NCI-H2227 treated with DMSO at 0.1 percent for 48 hours (cell line): ENCODE measurements at places on chromosomes 4 and X.

DNA sequence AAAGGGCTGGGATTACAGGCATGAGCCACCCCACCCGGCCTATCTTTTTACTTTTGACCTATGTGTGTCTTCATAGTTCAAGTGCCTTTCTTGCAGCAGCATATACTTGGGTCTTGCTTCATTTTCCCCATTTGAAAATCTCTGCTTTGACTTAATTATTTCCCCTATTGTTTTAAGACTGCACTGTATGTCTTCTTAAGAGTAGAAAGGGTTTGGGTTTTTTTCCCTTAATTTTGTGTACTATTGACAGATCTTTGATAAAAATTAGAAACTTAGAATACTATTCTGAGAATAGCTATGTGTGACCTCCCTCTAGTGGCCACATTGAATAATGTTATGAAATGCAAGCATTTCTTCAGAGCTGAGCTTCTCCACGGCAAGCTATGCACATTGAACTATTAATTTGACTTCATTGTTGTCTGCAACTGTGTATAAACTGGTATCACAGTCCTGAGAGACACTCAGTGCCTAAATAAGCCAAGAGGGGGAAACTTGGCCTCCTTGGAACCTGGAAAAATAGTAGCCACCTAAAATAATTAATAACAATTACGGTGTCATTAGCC, 8.7 kb upstream of the SLC25A4 start:
- peak; percentile 18 for DNase-seq

GRCh38 chr4:122603156-122603574, 17.7 kb downstream of the IL21 start:
- no peak for DNase-seq

- no peak for DNase-seq
Measured at GRCh38 chr4:184955636-184956035, 62.7 kb upstream of the HELT start.

- DNase-seq, result no peak
Measured at GRCh38 chr4:100581337-100581736, 63.5 kb upstream of the EMCN start.

DNA sequence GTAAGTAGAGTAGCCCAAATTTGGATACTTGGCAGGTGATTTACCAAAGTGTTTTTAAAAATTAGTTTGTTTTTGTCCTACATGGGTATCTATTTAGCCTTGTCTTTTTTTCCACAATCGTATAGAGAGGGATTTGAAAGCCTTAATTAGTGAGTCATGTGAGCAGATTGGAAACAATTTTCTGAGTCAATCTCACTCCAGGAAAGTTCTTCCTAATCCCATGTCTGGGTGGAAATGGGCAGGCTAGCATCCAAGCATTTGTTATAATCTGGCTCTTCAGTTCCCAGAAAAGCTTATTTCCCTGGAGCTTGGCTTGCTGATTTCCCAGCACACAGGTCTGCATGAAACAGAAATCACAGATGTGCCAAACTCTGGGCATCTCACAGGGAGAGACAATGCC, 426.9 kb upstream of the BOD1L1 start:
- no peak for DNase-seq

DNA sequence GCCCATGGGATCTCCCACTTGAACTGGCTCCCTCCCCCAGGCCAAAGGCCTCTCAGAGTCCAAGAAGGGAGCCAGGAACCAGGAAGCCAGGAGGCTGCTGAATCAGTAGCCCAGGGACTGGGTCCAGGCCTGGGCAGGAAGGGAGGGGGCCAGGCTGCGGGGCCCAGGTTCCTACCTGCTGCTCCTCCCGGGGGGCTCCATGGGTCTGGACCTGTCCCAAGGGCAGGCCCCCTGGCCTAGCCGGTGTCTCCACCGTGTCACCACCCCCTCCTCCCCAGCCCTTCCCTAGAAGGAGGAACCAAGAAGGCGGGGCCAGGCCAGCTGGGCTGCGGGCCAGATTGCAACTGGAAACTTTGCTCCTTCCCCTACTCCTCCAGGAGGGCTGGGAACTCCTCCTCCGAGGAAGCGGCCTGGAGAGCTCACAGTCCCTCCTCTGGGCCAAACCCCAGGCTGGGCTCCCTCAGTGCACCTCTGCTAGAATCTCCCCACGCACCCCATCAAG, at the start of gene IQSEC2:
Gene IQSEC2, minus strand, starts transcription at position 264 of the 502 bp plus-strand sequence.
- DNase-seq, result no peak

- DNase-seq, result no peak
Measured at GRCh38 chr4:179398414-179398813, 1956.2 kb upstream of the AGA start.

DNA sequence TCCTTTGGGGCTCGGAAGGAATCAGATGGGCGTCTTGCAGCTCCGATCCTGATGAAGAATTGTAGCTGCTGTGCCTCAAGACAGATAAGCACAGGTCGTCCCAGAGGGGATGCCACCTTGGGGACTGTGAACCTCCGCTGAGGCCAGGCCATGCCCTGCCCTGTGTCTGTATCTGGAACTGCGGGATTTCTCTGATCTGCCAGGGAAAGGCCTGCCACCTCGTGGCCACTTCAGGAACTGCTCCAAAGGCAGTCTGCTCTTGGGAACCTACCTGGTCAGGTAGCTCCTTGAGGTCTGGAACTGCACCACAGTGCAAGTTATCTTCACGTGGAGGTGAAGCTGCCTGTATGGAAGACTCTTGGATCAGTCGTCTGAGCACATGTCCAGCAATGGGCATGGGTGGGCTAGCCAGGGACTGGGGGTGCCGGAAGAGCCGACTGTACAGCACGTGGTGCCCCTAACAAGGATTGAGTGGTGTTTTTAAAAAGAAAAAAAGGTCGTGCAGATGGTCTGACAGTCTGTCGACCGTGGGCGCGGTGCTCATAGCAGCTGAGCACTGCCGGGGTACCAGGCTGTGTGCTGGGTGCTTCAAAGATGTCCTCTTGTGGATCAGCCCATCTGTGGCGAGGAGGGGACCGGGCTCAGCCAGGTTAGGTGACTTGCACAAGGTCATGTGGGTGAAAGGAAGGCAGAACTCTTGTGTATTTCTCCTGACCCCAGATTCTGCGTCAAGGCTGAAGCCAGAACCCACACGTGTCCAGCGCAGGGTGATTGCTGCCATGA, 3.1 kb upstream of the GRPEL1 start:
- DNase-seq, result peak; percentile 4

DNA sequence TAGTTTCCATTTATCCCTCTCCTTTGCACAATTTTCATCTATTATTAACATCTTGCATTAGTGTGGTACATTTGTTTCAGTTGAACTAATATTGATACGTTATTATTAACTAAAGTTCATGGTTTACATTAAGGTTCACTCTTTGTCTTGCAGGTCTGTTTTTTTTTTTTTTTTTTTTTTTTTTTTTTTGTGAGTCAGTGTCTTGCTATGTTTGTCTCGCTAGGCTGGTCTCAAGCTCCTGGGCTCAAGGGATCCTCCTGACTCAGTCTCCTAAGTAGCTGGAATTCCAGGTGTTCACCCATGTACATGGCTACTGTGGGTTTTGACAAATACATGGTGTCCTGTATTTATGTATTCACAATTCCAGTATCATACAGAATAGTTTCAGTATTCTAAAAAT, 6.8 kb downstream of the TBC1D19 start:
- DNase-seq, result no peak

GRCh38 chr4:83012200-83012686, 1.6 kb upstream of the LIN54 start:
- no peak for DNase-seq

GRCh38 chrX:15848576-15848975, 6.0 kb downstream of the AP1S2 start:
- DNase-seq, result peak; percentile 14
